ENCODE measurements at places on chromosomes 12 and 14. TPM values are rescaled to one million over a fixed set of nuclear protein-coding genes. Genes with fewer than 3 reads are reported as not detected.

Gene C12orf42
- total RNA-seq: not detected

Gene LMNTD1
- total RNA-seq: not detected

Gene SLC4A8
- total RNA-seq: 0.89 TPM

Gene RPS26
- total RNA-seq: 31.0 TPM

Gene SMCO2
- total RNA-seq: 0.19 TPM

Gene SERPINA1
- total RNA-seq: 3.1 TPM

Gene KRT78
- total RNA-seq: not detected

Gene EIF4B
- total RNA-seq: 813 TPM

Gene C3AR1
- total RNA-seq: 0.25 TPM

Gene ADAMTS20
- not detected for total RNA-seq

Gene SERPINA6
- total RNA-seq: not detected

Gene ACOT6
- not detected for total RNA-seq

Gene B4GALNT3
- total RNA-seq: 1.1 TPM

Gene CLEC1B
- total RNA-seq: not detected

Gene ARMH4
- not detected for total RNA-seq

Gene STAC3
- total RNA-seq: 1.5 TPM

Gene ARHGEF25
- 1.4 TPM for total RNA-seq

Gene RNASE3
- total RNA-seq: not detected

Gene DEPDC4
- 3.6 TPM for total RNA-seq

Gene DAO
- total RNA-seq: not detected

Gene OVCH1
- not detected for total RNA-seq

Gene HSPB8
- total RNA-seq: not detected

Gene SERPINA10
- not detected for total RNA-seq

Gene INHBC
- total RNA-seq: not detected

Gene PLEKHD1
- not detected for total RNA-seq

Gene KRT2
- total RNA-seq: not detected

Gene CNTN1
- total RNA-seq: not detected

Gene TAS2R13
- total RNA-seq: not detected

Gene ACSM4
- total RNA-seq: not detected

Gene HOXC11
- total RNA-seq: not detected

Gene WSCD2
- not detected for total RNA-seq

Gene MANSC4
- total RNA-seq: not detected

Gene ERP27
- total RNA-seq: 1.2 TPM

Gene GPR135
- 0.67 TPM for total RNA-seq

Gene HOMEZ
- total RNA-seq: 7.8 TPM

Gene CD69
- total RNA-seq: 150 TPM

Gene ESPL1
- total RNA-seq: 54.2 TPM
